ENCODE measurements at places on chromosomes 5 and 9. TPM values are rescaled to one million over a fixed set of nuclear protein-coding genes. Genes with fewer than 3 reads are reported as not detected.

POC5 gene
- total RNA-seq = 8.3 TPM

ADRB2 gene
- 1.1 TPM for total RNA-seq

TLN1 gene
- total RNA-seq = 113 TPM

TMEM8B gene
- total RNA-seq = 4.5 TPM

FER gene
- total RNA-seq = 6.3 TPM

OR13C3 gene
- not detected for total RNA-seq

FOXD4L4 gene
- total RNA-seq = 0.04 TPM

IQGAP2 gene
- 1.9 TPM for total RNA-seq

GLDC gene
- total RNA-seq = 14.9 TPM

DMRT3 gene
- not detected for total RNA-seq

NUTM2G gene
- not detected for total RNA-seq

HK3 gene
- total RNA-seq = 0.03 TPM

OLFML2A gene
- total RNA-seq = 34.4 TPM

STPG3 gene
- not detected for total RNA-seq

SERF1A gene
- total RNA-seq = 0.95 TPM

ADAMTS13 gene
- total RNA-seq = 0.30 TPM

SIT1 gene
- not detected for total RNA-seq

DEPDC1B gene
- 14.4 TPM for total RNA-seq

TEX10 gene
- total RNA-seq = 24.7 TPM

KCNT1 gene
- total RNA-seq = not detected

PRUNE2 gene
- total RNA-seq = 0.09 TPM

OBP2B gene
- not detected for total RNA-seq

NCS1 gene
- 53.2 TPM for total RNA-seq

PJA2 gene
- 14.3 TPM for total RNA-seq

IL9 gene
- total RNA-seq = not detected

All from A549 treated with dexamethasone at 1 μM for 4 hours (cell line).